ENCODE measurements at places on chromosomes 12 and 14. TPM values are rescaled to one million over a fixed set of nuclear protein-coding genes. Genes with fewer than 3 reads are reported as not detected.

The SPIC gene
- polyA plus RNA-seq, result 0.04 TPM

The GLIPR1L1 gene
- polyA plus RNA-seq, result 0.36 TPM

The EML5 gene
- 3.6 TPM for polyA plus RNA-seq

The FGF23 gene
- 0.06 TPM for polyA plus RNA-seq

The TMTC1 gene
- polyA plus RNA-seq, result 28.5 TPM

The SRRM4 gene
- not detected for polyA plus RNA-seq

The LRRC43 gene
- polyA plus RNA-seq, result 7.2 TPM

The TIMELESS gene
- 33.6 TPM for polyA plus RNA-seq

The TCL1B gene
- polyA plus RNA-seq, result not detected

The LRRK2 gene
- 20.5 TPM for polyA plus RNA-seq

The DNAI7 gene
- polyA plus RNA-seq, result 6.5 TPM

The TIMM9 gene
- polyA plus RNA-seq, result 93.6 TPM

The FSCB gene
- polyA plus RNA-seq, result not detected

The GPR68 gene
- polyA plus RNA-seq, result 1.7 TPM

The PUS1 gene
- polyA plus RNA-seq, result 13.6 TPM

The DDX51 gene
- polyA plus RNA-seq, result 16.8 TPM

The A2ML1 gene
- 0.21 TPM for polyA plus RNA-seq

The MMP14 gene
- 164 TPM for polyA plus RNA-seq

The LBHD2 gene
- not detected for polyA plus RNA-seq

The PPM1A gene
- polyA plus RNA-seq, result 82.6 TPM

The ARMH4 gene
- 90.0 TPM for polyA plus RNA-seq

The EFCAB11 gene
- 22.1 TPM for polyA plus RNA-seq

The ARHGAP5 gene
- 109 TPM for polyA plus RNA-seq

The RFLNA gene
- 7.3 TPM for polyA plus RNA-seq

The OR4K13 gene
- polyA plus RNA-seq, result not detected

The GPATCH2L gene
- polyA plus RNA-seq, result 37.0 TPM

The FAR2 gene
- 44.9 TPM for polyA plus RNA-seq

The SMOC1 gene
- polyA plus RNA-seq, result 1.9 TPM

The CEP170B gene
- polyA plus RNA-seq, result 12.5 TPM

The DNAJC22 gene
- polyA plus RNA-seq, result 15.6 TPM

The ASIC1 gene
- polyA plus RNA-seq, result 4.8 TPM

The TMEM132C gene
- 1.9 TPM for polyA plus RNA-seq

The TMCC3 gene
- 43.2 TPM for polyA plus RNA-seq

The GPR84 gene
- polyA plus RNA-seq, result 0.22 TPM

The CNPY2 gene
- 154 TPM for polyA plus RNA-seq

The OR4K15 gene
- polyA plus RNA-seq, result not detected

The TC2N gene
- 12.0 TPM for polyA plus RNA-seq

The ZNF605 gene
- 28.2 TPM for polyA plus RNA-seq

The FOXN4 gene
- polyA plus RNA-seq, result 1.8 TPM

The CLEC7A gene
- 1.7 TPM for polyA plus RNA-seq

The APOF gene
- 0.06 TPM for polyA plus RNA-seq

The SLC15A5 gene
- not detected for polyA plus RNA-seq

The RERG gene
- 40.1 TPM for polyA plus RNA-seq

The WNT5B gene
- polyA plus RNA-seq, result 5.9 TPM

The KRT73 gene
- polyA plus RNA-seq, result not detected

The OTOGL gene
- polyA plus RNA-seq, result 1.0 TPM

The LRRC10 gene
- polyA plus RNA-seq, result not detected

The RAB15 gene
- 23.6 TPM for polyA plus RNA-seq

The POTEG gene
- polyA plus RNA-seq, result 0.07 TPM

The CLEC6A gene
- polyA plus RNA-seq, result 0.18 TPM

The SIX6 gene
- not detected for polyA plus RNA-seq

The RIN3 gene
- polyA plus RNA-seq, result 6.4 TPM

The POTEM gene
- polyA plus RNA-seq, result not detected

The PHETA1 gene
- 15.2 TPM for polyA plus RNA-seq

The PELI2 gene
- 35.3 TPM for polyA plus RNA-seq

The MYO1A gene
- polyA plus RNA-seq, result 0.08 TPM

The TEAD4 gene
- polyA plus RNA-seq, result 18.8 TPM

The MNAT1 gene
- 49.2 TPM for polyA plus RNA-seq

The MBIP gene
- 57.1 TPM for polyA plus RNA-seq
